ENCODE measurements at places on chromosomes 12 and 14.

GRCh38 chr14:95316821-95317220, 2.9 kb downstream of the CLMN start:
- no peak for DNase-seq

- DNase-seq, result no peak
Observed at GRCh38 chr14:68512088-68512487, 280.8 kb downstream of the ZFP36L1 start.

- peak; percentile 68 for DNase-seq
Observed at GRCh38 chr14:91113829-91114078, at the start of gene DGLUCY. TSS of gene DGLUCY (plus strand) at chr14:91114073. CDS start at chr14:91160295, 46,222 bp downstream.

DNA sequence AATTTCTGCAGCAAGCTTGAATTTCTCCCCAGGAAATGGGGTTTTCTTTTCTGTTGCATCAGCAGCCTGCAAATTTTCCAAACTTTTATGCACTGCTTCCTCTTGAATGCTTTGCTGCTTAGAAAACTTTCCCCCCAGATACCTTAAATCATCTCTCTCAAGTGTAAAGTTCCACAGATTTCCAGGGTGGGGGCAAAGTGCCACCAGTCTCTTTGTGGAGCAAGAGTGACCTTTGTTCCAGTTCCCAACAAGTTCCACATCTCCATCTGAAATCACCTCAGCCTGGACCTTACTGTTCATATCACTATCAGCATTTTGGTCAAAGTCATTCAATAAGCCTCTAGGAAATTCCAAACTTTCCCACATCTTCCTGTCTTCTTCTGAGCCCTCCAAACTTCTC, 241.6 kb upstream of the TMTC1 start:
- DNase-seq, result no peak

DNA sequence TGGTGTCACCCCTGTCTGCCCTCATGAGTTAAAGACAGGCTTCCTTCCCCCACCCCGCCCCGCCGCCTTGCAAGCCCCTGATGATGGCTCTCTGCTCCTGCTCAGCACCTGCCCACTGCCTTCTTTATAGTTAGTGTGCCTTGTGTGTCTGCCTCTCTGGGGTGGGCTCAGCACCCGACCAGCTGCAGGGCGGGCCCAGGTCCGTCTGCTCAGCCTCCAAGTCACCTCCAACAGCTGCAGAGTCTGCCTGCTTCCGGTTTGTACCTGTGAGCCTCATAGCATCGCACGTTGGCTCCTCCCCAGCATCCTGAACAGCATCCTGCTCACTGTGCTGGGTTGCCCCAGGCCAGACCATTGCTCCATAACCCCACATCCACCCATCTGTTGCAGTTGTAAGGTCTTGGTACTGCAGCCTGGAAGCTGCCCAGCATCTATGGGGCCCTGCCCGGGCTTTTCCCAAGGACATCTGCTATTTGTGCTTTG, 3.5 kb downstream of the TGFB3 start:
- no peak for DNase-seq

GRCh38 chr14:99677231-99678140, 6.6 kb upstream of the CYP46A1 start:
- no peak for DNase-seq

GRCh38 chr12:3222979-3223378, 145.8 kb downstream of the TSPAN9 start:
- no peak for DNase-seq

GRCh38 chr12:117986705-117987469, 18.1 kb upstream of the KSR2 start:
- DNase-seq, result no peak

- DNase-seq, result no peak
Observed at GRCh38 chr12:19120795-19121194, 8.7 kb upstream of the PLEKHA5 start.

GRCh38 chr12:31853977-31854376, 105.2 kb upstream of the RESF1 start:
- DNase-seq, result no peak

GRCh38 chr14:94768521-94769390, 1.2 kb downstream of the GSC start:
- peak; percentile 37 for DNase-seq

- no peak for DNase-seq
Observed at GRCh38 chr12:23576372-23576771, 373.1 kb downstream of the SOX5 start.

DNA sequence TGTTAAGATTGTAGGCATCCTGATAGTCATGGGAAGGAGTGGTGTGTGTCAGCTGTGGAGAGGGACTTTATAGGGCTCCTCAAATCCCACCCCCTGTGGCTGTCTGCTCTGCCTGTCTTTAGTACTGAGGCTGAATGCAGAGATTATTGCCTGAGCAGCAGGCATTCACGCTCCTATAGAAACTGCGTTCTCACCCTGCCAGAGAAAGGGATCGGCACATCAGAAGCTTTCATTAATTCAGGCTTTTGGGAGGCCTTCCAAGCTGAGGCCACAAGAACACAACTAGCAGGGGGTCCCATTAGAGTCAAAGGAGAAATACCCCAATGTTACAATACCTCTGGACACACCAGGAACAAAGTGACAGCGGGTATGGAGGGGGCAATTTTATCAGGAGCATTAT, 12.6 kb downstream of the KCNK10 start:
- DNase-seq, result no peak
